ENCODE measurements at places on chromosomes 1 and 21. TPM values are rescaled to one million over a fixed set of nuclear protein-coding genes. Genes with fewer than 3 reads are reported as not detected.

CNIH4 gene
- total RNA-seq: 49.5 TPM

DNA sequence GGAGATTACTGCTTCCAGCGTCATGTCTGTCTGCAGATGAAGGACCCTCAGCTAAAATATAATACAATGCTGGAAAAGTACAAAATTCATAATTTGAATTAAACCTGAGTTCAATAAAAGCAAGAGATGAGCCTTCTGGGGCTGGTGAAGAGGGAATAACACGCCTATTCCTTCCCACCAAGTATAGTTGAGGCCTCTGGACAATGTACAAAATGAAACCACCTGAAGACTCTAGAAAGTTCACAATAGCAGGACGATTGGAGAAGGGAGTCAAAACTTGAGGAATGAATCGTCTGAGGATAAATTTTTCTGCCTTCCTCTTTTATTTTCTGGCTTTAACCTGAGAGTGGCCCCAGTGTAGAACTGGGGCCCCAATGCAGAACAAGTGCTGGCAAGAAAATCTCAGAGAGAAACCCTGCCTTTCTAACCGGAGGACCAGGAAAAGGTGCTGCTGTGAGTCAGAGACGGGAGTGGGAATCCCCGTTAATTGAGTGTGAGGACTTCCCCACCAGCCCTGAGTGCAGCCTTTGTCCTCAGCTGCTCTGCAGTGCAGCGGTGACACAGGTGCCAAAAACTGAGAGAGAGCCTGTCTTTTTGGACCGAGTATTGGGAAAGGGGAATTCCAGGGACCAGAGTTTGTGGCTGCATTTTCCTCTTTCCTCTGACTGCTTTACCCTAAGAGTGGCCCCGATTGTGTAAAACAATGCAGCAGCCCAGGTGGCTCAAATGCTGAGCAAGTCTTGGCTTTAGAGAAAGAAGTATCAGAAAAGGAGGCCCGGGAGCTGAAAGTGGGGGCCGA lies 264.9 kb downstream of the DYRK1A start:
- no peaks in the 10 kb centered on the region for H3K36me3 ChIP-seq
- no peaks in the 10 kb centered on the region for H3K27me3 ChIP-seq
- no peak for DNase-seq
- H3K4me3 ChIP-seq: no peak overlapping the region
- H3K27ac ChIP-seq: no peak overlapping the region
- peaks cover 5% of the 10 kb centered on the region for H3K4me1 ChIP-seq

GRCh38 chr1:230823931-230824381 lies 44.4 kb downstream of the C1orf198 start:
- H3K36me3 ChIP-seq: no peaks in the 10 kb centered on the region
- H3K4me3 ChIP-seq: no peak overlapping the region
- H3K4me1 ChIP-seq: peaks cover 58% of the 10 kb centered on the region
- no peak for DNase-seq
- H3K27me3 ChIP-seq: no peaks in the 10 kb centered on the region

BEND5 gene
- 1.4 TPM for total RNA-seq

KRTAP7-1 gene
- 9.4 TPM for total RNA-seq

OR2L3 gene
- total RNA-seq: not detected

DNA sequence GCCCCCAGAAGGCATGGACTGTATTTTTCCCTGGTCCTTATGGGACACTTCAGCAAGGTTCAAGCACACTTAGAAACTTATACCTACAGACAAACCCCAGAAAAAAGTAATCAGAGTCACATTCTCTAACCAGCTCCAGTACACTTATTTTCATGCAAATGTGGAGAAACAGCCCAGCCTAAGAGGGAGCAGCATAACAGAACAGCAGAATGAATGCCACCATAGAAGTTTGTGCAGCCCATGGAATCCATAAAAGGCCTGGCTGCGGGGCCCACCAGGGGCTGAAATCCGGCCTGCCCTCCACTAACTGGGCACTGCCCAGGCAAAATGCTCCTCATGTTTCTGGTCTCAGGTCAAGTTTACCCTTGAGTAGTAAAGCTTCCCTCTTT lies 60.4 kb upstream of the ATP1A1 start:
- H3K27ac ChIP-seq: peak overlapping the region; percentile 72
- DNase-seq: no peak
- H3K27me3 ChIP-seq: no peaks in the 10 kb centered on the region
- peaks cover 47% of the 10 kb centered on the region for H3K4me1 ChIP-seq
- no peaks in the 10 kb centered on the region for H3K36me3 ChIP-seq

DNA sequence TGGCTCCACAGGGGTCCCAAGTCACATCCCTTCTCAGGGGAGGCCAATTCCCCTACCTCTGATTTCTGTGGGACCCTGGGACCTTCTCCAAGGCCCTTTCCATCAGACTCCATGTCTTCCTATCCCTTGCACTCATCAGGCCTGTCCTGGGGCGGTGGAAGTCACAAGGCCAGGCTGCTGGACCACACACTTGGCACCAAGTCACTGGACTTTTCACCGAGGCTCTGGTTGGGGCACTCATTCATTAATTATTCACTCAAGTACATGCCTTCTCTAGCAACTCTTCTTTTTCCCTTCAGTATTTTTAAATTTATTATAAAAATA lies 11.2 kb upstream of the FOXO6 start:
- no peak overlapping the region for H3K27ac ChIP-seq
- peak; percentile 38 for DNase-seq
- H3K27me3 ChIP-seq: no peaks in the 10 kb centered on the region
- peaks cover 15% of the 10 kb centered on the region for H3K4me1 ChIP-seq
- H3K4me3 ChIP-seq: no peak overlapping the region

- no peaks in the 10 kb centered on the region for H3K27me3 ChIP-seq
- no peak for DNase-seq
- no peak overlapping the region for H3K4me3 ChIP-seq
- no peaks in the 10 kb centered on the region for H3K36me3 ChIP-seq
These were observed 20.9 kb upstream of the PLEKHG5 start for GRCh38 chr1:6512245-6512907.

CYP4A22 gene
- total RNA-seq: not detected

GRCh38 chr1:97174039-97174704 lies 452.6 kb downstream of the PTBP2 start:
- no peak overlapping the region for H3K4me3 ChIP-seq
- peaks cover 3% of the 10 kb centered on the region for H3K4me1 ChIP-seq
- H3K36me3 ChIP-seq: no peaks in the 10 kb centered on the region
- DNase-seq: no peak

DNA sequence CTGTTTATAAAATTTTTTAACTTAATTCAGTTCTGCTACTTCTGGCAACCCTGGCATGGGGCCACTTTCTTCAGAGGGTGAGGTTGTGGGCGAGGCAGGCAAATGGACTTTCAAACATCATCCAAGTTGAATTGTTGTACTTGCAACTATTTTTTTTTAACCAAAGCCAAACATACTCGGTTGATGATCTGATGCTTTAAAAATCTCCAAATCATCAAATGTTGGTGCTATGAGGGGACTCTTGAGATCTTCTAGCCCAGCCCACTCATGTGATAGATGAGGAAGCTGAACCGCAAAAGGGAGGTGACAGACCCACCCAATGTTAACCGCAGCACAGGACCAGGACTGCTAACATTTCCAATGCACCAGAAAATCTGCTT lies 6.7 kb downstream of the SLC1A7 start:
- H3K36me3 ChIP-seq: no peaks in the 10 kb centered on the region
- no peaks in the 10 kb centered on the region for H3K27me3 ChIP-seq
- DNase-seq: no peak
- H3K27ac ChIP-seq: no peak overlapping the region
- H3K4me3 ChIP-seq: no peak overlapping the region
- H3K4me1 ChIP-seq: peaks cover 5% of the 10 kb centered on the region

GRCh38 chr1:110713221-110713620 lies 38.5 kb upstream of the KCNA3 start:
- no peak for DNase-seq
- no peak overlapping the region for H3K27ac ChIP-seq
- H3K36me3 ChIP-seq: no peaks in the 10 kb centered on the region
- no peak overlapping the region for H3K4me3 ChIP-seq

DNA sequence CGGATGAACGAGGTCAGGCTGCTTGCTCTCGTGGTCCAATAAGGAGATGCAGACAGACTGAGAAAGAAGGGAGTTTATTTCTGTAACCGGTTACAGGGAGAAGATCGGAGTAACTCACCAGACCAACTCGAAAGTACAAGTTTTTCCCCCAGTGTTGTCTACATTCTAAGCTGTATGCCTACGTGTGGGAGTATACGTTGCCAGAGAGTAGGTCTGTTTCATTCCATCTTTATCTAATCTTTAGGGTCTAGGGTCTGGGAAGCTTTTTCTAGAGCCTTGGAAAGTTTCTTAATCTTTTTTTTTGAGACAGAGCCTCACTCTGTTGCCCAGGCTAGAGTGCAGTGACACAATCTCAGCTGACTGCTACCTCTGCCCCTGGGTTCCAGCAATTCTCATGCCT lies 4.7 kb upstream of the PADI1 start:
- H3K4me1 ChIP-seq: no peaks in the 10 kb centered on the region
- no peak overlapping the region for H3K4me3 ChIP-seq
- peaks cover 19% of the 10 kb centered on the region for H3K27me3 ChIP-seq
- no peaks in the 10 kb centered on the region for H3K36me3 ChIP-seq

CELA3A gene
- not detected for total RNA-seq

BCL2L15 gene
- total RNA-seq: 0.30 TPM

OVAAL gene
- not detected for total RNA-seq

- no peak overlapping the region for H3K4me3 ChIP-seq
- peaks cover 33% of the 10 kb centered on the region for H3K27me3 ChIP-seq
- DNase-seq: no peak
- no peaks in the 10 kb centered on the region for H3K4me1 ChIP-seq
- no peaks in the 10 kb centered on the region for H3K36me3 ChIP-seq
These were observed 106.7 kb upstream of the KLHDC7A start for GRCh38 chr1:18373882-18374493.

CD5L gene
- total RNA-seq: not detected

EVA1C gene
- total RNA-seq: 57.1 TPM

GRCh38 chr1:47591801-47592200 lies 154.0 kb downstream of the FOXD2 start:
- no peaks in the 10 kb centered on the region for H3K36me3 ChIP-seq
- no peak overlapping the region for H3K4me3 ChIP-seq
- H3K27me3 ChIP-seq: peaks cover 45% of the 10 kb centered on the region
- peaks cover 8% of the 10 kb centered on the region for H3K4me1 ChIP-seq

CPTP gene
- total RNA-seq: 51.1 TPM

- H3K4me1 ChIP-seq: no peaks in the 10 kb centered on the region
- H3K27ac ChIP-seq: no peak overlapping the region
- DNase-seq: no peak
- H3K27me3 ChIP-seq: no peaks in the 10 kb centered on the region
- H3K4me3 ChIP-seq: no peak overlapping the region
- H3K36me3 ChIP-seq: no peaks in the 10 kb centered on the region
These were observed 81.4 kb downstream of the ASTN1 start for GRCh38 chr1:177082855-177083693.

DNA sequence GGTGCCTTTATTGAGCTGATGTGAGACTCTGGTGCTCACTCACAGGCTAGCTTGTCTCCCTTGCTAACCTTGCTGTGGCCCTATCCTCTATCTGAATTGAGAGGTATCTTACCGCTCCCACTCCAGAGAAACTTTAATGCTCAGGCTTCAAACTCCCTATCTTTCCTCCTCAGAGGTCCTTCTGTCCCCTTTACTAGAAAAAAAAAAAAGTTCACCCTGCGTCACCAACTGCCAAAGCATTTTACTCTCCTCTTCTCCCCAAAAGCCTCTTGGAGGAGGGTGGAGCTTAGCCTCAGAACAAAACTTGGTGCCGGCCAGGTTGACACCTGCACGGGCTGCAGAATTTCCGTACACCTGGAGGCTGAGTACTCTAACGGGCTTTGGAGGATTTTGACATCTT lies 55.1 kb downstream of the ATP2B4 start:
- DNase-seq: no peak
- H3K27me3 ChIP-seq: no peaks in the 10 kb centered on the region
- H3K4me3 ChIP-seq: no peak overlapping the region

PROK1 gene
- not detected for total RNA-seq

- no peaks in the 10 kb centered on the region for H3K36me3 ChIP-seq
- H3K4me3 ChIP-seq: peak overlapping the region; percentile 61
- peaks cover 72% of the 10 kb centered on the region for H3K4me1 ChIP-seq
- peaks cover 53% of the 10 kb centered on the region for H3K27me3 ChIP-seq
These were observed 5.5 kb downstream of the EFNA3 start for GRCh38 chr1:155083865-155084721.

BATF3 gene
- not detected for total RNA-seq

PLA2G5 gene
- 0.79 TPM for total RNA-seq

ADAM30 gene
- total RNA-seq: not detected

DNA sequence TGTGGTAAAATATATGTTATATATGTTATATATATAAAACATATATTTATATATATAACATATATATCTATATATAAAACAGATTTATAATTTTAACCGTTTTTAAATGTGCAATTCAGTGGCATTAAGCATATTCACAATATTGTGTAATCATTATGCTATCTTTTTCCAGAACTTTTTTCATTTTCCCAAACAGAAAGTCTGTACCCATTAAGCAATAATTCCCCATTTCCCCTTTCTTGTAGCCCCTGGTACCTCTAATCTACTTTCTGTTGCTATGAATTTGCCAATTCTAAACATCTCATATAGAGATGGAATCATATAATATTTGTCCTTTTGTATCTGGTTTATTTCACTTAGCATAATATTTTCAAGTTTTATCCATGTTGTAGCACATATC lies 10.7 kb upstream of the ARHGEF11 start:
- no peaks in the 10 kb centered on the region for H3K4me1 ChIP-seq
- no peak overlapping the region for H3K4me3 ChIP-seq
- no peak for DNase-seq
- no peaks in the 10 kb centered on the region for H3K36me3 ChIP-seq
- no peak overlapping the region for H3K27ac ChIP-seq

DNA sequence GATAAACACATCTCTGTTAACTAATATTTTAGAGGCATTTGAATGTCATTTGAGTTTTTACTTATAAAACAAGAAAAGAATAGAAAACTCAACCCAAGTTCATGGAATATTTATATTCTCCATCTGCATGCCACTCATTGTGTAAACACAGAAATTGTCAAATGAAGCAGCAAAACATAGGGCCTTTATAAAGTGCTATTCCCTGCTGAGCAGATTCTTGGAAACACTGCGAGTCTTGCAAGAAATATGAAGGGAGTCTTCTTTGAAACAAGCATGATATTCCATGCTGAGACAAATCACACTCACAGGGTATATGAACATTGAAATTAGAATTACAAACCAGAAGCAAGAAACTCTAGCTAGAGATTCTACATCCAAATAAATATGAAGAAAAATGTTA lies 655.8 kb downstream of the BRINP3 start:
- H3K4me3 ChIP-seq: no peak overlapping the region
- no peaks in the 10 kb centered on the region for H3K4me1 ChIP-seq
- H3K27ac ChIP-seq: no peak overlapping the region
- no peak for DNase-seq
- H3K36me3 ChIP-seq: no peaks in the 10 kb centered on the region
- H3K27me3 ChIP-seq: no peaks in the 10 kb centered on the region
